ENCODE measurements at places on chromosomes 12 and 14. TPM values are rescaled to one million over a fixed set of nuclear protein-coding genes. Genes with fewer than 3 reads are reported as not detected.

SLC38A4 gene
- total RNA-seq = 0.28 TPM

- no peak for DNase-seq
Measured at GRCh38 chr12:29287622-29288021, 93.3 kb downstream of the ERGIC2 start.

DNA sequence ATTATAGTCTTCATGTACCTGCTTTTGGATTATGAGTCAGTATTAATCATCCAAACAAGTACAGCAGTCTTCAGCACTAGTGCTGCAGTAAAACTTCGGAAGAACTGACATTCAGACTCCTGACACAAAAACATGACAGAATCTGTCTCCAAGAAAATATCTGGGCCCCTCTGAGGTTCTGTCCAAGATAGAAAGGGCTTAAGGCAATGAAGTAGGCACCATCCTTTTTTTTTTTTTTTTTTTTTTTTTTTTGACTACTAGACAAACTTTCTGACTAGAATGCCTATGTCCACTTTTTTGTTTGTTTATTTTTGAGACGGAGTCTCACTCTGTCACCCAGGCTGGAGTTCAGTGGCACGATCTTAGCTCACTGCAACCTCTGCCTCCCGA lies 112.5 kb downstream of the MED13L start:
- DNase-seq = no peak

CHFR gene
- total RNA-seq = 13.6 TPM

HOXC13 gene
- not detected for total RNA-seq

GRCh38 chr14:95163132-95163531 lies 5.8 kb upstream of the DICER1 start:
- DNase-seq = no peak

RAPGEF3 gene
- total RNA-seq = 26.8 TPM

C1R gene
- total RNA-seq = 191 TPM

- DNase-seq = no peak
Measured at GRCh38 chr12:51869931-51870330, 18.0 kb upstream of the ANKRD33 start.

DNA sequence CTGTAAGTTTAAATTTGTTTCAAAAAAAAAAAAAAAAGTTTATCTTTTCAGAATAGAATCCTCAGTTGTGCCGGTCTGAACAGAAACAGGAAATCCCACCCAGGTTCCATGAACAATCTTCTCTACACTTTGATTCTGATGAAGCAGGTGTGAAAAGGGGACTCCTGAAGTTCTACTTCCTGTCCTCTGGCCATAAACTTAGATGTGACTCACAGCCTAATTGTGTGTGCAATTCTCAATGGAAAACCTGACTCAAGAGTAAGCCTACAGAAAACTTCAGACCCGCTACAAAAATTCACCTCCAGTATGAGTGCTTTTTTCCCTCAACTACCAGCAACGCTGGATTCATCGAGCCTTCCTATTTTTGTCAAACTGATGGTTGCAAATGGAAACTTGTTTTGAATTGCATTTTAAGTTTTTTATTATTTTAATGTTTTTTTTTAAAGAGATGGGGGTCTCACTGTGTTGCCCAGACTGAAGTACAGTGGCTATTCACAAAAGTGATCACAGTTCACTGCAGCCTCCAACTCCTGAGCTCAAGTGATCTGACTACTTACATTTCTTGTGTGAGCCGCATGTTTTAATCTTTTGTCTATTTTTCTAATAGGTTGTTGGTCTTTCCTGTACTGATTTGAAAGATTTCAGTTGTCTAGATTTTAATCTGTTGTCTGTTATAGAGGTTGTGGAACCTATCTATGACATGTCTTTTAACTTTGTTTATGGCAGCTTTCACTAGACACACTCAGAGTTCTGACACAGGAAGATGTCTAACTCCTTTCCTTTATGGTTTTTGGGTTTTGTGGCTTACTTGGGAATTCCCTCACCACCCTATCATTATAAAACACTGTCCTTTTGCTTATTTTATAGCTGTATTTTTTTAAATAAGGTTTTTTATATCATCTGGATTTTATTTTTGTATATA lies 37.6 kb downstream of the ATG14 start:
- no peak for DNase-seq

GRCh38 chr12:47574252-47575021 lies 131.4 kb downstream of the RPAP3 start:
- DNase-seq = no peak

TC2N gene
- 3.9 TPM for total RNA-seq

LGR5 gene
- total RNA-seq = 0.19 TPM

DNA sequence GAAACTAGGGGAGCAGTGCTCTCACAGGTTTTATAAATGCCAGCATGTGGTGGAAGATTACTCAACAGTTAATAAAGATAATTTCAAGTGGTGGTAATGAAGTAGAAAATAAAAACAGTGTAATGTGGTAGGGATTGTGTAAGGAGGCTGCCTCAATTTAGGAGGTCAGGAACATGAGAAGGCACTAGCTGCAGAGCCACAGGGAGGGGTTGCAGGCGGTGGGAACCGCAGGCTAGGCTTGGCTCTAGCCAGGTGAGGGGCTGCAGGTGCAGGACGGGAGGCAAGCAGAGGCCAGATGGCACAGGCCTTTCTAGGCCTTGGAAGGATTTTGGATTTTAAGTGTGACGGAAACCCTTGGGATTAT lies 768 bp downstream of the METTL25 start:
- no peak for DNase-seq

DNA sequence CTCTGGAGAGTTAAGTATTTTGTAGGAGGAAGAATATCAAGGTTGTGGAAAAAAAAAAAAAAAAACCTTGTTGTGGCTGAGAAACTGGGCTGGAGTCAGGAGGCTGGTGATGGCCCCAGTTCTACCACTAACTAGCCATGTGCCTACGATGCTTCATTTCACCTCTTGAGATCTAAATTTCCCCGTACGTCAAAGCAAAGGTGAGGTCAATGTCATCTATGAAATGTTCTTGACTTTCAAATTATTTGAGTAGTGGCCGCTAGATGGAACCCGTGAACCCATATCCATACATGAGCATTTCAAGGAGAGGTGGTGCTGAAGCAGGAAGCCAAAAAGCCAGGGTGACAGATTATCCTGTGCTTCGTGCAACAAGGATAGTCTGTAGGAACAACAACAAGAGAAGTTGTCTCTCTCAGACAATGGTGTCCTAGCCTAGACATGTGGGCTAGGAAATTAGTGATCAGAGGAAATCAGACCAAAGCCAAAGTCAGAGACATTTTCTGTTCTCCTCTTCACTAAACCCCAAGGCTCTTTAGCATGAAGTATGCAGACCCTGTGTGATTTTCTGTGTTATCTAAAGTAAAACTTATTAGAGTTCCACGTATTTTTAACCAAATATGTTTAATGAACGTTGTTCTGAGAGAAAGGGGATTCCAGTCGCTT lies 95.5 kb upstream of the ETV6 start:
- DNase-seq = no peak

DNA sequence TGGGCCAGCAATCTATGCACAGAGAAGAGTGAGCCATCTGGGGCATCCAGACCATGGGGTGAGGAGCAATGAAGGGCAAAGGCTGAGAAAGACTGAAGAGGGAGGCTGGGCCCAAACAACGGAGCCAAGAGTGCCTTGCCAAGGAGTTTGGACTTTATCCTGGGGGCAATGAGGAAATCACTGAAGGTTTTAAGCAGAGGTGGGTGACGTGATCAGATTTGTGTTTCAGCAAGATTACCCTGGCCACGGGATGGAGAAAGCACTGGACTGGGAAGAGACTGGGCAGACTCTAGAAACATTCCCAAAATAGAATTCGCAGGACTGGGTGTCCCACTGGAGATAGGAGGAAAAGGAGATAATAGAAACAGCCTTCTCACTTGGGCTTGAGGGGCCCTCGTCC lies 65.3 kb downstream of the DPF3 start:
- no peak for DNase-seq

OR4E2 gene
- not detected for total RNA-seq

DNA sequence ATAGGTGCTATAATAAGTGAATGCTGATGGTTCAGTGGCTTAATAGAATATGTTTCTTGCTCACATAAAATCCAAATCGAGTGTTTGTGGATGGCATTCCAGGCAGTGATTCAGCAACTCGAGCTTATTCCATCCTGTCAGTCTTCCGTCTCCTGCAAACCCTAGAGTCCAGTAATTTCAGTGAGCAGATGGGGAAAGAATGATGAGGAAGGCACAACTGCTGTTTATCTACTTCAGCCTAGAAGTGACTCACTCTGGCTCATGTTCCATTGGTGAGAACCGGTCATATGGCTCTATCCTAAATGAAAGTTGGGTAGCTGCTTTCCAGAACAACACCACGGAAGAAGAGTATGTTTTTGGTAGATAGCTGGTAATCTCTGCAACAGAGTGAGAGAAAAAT lies 421.8 kb upstream of the PDE3A start:
- no peak for DNase-seq

GRCh38 chr12:62684570-62685295 lies 218.1 kb downstream of the MON2 start:
- peak; percentile 75 for DNase-seq

PXMP2 gene
- total RNA-seq = 65.7 TPM

PPP4R3A gene
- total RNA-seq = 48.0 TPM

DNA sequence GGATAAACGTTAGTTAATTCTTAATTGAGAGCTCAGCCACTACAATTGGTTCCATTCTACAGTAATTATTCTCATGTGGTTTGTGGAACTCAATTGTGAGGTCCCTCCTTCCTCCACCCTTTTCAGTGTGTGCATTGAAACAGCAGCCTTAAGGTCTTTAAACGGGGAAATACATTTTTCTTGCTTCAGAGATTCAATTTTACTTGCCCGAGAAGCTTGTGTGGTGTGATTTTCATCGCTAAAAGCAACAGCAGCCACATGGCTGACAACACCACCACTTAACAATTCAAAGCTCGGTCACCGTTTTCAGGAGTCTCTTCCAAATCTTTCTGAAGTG lies 733 bp upstream of the PPFIBP1 start:
- DNase-seq = no peak

DNA sequence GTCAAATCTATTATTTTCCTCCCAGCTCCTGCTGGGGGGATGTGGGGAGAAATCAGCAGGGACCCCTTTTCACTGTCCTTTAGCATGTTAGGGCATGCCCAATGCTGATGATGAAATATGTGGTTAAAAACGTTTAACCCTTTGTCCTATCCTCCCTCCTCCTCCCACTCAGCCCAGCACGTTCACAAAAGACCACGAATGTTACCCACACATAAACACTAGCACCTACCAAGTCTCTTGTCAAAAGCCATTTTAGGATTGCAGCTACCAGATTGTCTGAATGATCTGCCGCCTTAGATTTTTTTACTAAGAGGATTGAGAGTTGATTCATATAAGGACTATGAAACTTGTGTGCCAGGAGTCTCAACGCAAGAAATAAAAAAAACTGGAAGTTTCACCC lies 70.4 kb downstream of the TBK1 start:
- DNase-seq = no peak

- no peak for DNase-seq
Measured at GRCh38 chr12:45773747-45774146, 44.2 kb downstream of the ARID2 start.

GRCh38 chr14:24315243-24315806 lies 4.0 kb downstream of the LTB4R start:
- DNase-seq = no peak

GRCh38 chr14:69928111-69928523 lies 48.9 kb downstream of the SMOC1 start:
- DNase-seq = no peak
